ENCODE measurements at places on chromosomes 2 and 18.

DNA sequence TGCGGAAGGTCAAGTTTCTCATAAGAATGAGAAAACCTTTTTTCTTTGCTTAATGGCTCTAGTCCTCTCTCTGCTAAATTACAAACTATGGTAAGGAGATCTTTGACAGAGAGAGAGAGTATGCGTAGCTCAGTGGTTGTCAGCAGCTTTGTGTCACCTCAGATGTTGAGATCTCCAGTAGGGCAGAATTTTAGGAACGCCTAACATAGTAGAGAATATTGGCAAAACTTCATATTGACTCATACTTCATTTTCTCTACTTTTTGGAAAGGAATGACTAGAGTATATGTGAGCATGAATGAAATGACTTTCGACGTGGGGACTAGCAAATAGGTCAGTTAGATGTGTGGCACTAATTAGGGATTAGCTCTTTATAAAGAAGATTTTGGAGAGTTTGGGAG is 64.0 kb downstream of the WDR7 start:
- DNase-seq = no peak

DNA sequence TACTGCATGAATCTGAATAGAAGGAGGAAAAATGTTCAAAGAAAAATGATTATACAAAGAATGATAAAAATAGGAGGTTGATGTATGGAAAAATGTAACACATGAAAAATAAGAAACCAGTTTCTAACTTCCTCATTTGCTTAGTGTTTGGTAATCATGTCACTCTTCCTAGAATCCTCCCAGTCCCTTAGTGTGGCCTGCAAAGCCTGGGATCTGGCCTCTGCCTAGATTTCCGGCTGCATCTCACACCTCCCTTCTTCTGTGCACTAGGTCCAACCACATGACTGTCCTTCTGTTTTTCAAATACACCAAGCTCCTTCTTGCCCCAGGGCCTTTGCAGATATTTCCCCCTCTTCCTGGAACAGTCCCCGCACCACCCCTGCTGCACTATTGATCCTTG is 76.8 kb upstream of the RBMS1 start:
- no peak for DNase-seq

GRCh38 chr2:119004602-119005001 is 62.6 kb downstream of the MARCO start:
- no peak for DNase-seq

GRCh38 chr18:72672364-72673184 is 128.4 kb upstream of the CBLN2 start:
- no peak for DNase-seq

DNA sequence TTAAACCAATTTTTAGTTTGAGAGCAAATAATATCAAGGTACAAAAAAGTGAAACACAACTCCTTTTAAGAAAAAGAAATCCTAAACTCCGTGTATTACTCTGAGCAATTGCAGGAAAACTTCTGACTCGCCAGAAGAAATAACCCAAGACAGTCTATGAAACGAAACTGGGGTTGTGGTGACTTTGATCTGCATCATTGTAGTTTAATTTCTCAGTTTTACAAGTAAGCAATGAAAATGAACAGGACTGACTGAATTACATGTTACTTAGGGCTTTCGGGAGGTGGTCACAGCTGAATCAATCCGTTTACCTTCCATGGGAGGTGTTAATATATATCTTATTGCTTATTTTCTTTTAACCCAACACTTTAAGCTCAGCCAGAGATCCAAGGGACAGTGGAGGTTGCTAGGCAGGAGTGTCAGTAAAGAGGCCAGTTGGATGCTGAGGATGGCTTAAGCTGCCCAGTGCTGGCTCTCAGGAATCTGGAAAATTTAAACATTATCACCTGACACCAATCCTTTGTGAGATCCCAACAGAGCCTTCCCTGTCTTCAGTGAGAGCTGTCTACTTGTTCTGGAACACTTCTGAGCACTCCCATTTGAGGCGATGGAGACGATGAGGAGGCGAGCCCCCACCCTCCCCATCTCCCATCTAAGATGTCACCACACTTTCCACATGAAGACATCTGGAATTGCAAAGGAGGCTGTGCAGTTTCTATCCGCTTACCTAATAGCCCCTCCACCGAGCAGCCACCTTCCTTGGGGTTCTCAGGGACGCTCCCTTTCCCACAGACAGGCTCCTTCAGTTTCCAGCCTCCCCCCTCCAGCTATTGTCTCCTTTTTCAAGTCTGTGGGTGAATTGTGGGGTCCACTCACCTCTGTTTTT is 3.6 kb upstream of the RAB31 start:
- DNase-seq = no peak

GRCh38 chr2:86453836-86454235 is 12.7 kb downstream of the KDM3A start:
- no peak for DNase-seq

- DNase-seq = no peak
These were observed 417.6 kb downstream of the ZNF521 start for GRCh38 chr18:24934258-24934932.

- no peak for DNase-seq
These were observed 487.4 kb upstream of the ZEB2 start for GRCh38 chr2:145007093-145007959.

DNA sequence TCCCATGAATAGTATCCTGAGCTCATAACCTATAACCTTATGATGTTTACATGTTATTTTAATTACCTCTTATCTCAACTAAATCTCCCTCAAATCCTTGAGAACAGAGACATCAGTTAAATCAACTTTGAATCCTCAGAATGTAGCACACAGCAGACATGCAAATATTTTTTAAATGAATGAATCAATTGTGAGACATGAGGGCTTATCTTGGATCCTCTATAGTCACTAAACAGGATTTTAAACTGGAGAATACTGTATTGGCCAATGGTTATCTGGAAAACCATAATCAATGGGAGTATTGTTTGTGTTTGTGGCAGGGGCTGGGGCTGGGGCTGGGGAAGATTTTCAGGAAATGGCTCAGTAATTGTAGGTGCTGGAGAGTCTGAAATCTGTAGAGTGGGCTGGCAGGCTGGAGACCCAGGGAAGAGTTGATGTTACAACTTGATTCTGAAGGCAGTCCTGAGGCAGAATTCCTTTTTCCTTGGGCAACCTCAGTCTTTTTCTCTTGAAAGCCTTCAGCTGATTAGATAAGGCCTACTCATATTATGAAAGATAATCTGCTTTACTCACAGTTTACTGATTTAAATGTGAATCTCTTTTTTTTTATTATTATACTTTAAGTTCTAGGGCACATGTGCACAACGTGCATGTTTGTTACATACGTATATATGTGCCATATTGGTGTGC is 106.3 kb downstream of the NCOA1 start:
- no peak for DNase-seq

DNA sequence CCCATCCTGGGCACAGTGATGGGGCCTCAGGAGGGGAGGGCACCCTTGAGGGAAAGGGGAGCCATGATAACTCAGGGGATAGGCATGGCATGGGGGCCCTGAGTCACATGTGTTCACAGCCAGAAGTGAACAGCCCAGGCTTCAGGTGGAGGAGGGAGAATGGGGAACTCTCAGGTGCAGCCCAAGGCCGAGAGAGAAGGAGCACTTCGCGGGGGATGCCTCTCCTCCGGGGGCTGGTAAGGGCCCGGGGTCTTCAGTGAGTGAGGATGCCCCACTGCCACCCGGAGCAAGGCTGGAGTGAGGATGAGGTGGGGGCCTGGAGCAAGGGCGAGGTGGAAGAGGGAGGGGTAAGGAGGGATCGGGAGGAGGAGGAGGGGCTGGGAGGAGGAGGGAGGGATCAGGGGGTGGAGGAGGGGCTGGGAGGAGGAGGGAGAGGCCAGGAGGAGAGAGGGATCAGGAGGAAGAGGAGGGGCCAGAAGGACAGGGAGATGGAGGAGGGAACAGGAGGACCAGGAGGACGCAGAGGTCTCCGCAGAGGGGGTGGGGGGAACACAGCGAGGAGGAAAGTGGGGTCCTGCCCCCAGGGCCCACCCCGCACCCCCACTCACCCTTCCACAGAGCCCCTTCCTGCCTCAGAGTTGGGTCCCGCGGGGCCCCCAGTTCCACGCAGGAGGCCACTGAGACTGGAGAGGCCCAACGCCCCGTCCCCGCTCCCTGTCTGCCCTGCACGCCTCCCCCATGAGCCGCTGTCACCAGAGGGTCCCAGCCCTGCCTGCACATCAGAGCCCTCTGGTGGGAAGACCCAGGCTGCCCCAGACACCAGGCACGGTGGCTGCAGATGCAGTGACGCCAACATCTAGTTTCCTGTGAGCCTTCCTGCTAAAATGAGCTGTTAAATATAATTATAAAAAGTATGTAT is 42.8 kb downstream of the RAMP1 start:
- no peak for DNase-seq
